SK-N-MC (cell line): ENCODE measurements at places on chromosomes 6 and 20.
A peak's percentile ranks its signal among the peaks of the same experiment; 100 is the strongest.

GRCh38 chr6:132081338-132081737 lies 130.2 kb upstream of the CCN2 start:
- DNase-seq: no peak

DNA sequence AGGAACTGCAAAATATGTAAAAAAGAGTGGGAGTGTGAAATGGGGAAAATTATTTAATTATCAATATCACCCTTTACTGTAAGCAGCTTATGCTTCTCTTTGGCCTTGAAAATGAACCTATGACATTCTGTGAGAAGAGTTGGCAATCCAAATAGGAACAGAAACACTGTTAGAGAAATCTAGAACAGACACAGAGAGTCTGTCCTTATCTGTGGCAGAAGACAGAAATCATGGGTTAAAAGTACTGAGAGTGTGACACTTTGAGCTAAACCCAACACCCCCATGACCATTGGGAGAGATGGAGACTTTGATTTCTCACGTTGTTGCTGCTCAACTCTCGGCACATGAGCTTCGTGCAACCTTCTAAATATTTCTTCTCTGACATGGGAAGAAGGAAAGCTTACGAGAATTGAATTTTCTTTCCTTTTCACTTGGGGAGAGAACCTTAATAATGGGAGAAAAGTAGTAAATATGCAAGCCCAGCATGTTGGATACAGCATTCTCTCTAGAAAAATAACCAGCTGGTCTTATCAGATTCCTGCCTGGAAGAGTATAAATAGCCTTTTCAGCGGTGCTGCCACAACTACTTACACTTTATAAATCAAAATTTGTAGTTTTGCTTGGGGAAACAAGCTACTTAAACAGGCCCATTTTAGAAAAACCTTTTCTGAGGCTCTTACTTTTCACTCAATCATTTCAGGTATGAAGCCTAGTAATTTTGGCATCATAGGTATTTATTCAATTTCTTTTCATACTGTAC lies 49.4 kb upstream of the NOX3 start:
- no peak for DNase-seq

DNA sequence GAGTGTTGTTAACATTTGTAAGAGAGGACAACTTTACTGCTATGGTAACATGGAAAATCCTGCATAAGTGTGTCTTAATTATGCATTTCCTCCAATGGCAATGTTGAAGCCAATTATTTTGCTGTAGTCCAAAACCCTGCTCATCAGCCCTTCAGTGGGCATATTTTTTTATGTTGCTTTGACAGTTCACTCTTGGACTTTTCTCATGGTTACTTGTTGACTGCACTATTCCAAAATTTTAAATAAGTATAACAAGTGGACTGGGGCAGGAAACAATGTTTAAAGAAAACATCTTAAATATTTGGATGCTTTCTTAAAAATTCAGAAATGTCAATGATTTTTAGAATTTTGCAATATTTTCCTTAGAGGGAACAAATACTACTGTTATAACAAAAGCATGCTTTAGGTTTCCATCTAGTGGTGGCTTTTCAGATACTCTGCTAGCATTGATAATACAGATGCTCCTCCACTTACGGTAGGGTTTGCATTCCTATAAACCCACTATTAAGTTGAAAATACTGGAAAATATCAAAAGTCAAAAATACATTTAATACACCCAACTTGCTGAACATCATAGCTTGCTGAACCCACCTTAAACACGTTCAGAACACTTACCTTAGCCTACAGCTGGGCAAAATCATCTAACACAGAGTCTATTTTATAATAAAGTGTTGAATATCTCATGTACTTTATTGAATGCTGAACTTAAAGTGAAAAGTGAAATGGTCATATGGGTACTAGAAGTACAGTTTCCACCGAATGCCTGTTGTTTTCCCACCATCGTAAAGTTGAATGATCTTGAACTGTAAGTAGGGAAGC lies 86.4 kb downstream of the ADGRG6 start:
- DNase-seq: peak; percentile 61

GRCh38 chr20:2088891-2089290 lies 12.7 kb upstream of the STK35 start:
- DNase-seq: no peak

DNA sequence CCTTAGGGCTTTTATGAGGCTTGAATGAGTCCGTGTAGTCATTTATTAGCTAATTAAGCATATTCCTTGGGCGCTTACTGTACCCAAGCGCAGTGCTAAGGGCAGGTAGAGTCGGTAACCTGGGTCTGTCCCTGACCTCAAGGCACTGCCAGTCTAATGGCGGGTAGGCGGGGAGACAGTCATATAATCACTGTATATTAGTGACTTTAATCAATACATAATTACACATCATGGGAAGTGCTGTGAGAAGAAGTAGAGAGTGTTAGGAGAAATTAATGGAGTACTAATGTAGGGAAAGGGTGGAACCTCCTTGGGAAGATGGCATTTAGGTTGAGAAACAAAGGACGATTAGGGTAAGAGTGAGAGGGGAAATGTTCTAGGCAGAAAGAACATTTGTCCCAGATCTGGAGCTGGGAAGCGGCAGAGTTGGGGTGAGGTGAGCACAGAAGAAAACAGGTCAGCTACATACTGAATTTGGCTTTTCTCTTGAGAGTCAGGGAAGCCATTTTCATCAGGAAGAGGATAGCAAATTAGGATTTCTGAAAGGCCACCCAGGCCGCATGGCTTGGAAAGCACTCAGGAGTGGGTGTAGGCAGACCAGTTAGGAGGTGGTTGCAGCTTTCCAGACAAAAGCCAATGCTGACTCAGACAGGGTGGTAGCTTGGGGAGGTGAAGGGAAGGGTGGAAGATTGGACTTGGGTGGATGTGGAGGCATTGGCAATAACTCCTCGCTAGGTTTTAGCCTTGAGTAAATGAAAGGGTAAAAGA lies 954 bp upstream of the BLCAP start:
- no peak for DNase-seq

GRCh38 chr20:45098103-45098773 lies 2.7 kb downstream of the KCNS1 start:
- no peak for DNase-seq

- DNase-seq: no peak
Measured at GRCh38 chr6:158439255-158439654, 120.6 kb upstream of the TMEM181 start.

DNA sequence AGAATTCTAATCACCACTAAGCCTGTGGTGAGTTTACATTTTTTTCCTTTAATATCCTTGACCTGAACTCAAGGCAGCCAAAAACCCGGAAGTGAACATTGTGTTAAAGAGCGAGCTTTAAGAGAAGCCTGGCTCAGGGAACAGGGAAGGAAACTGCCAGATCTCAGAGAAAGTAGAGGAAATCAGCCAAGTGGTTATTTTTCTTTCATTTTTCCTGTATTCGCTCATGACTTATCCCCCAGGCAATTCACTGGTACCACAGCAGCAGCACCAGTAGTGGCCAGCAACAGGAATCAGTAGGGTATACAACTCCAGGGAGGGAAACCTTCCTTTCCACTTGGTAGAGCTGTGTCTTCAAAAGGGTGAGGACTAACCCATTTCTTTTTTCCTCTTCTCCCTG lies 89.6 kb upstream of the HMGCLL1 start:
- DNase-seq: no peak

DNA sequence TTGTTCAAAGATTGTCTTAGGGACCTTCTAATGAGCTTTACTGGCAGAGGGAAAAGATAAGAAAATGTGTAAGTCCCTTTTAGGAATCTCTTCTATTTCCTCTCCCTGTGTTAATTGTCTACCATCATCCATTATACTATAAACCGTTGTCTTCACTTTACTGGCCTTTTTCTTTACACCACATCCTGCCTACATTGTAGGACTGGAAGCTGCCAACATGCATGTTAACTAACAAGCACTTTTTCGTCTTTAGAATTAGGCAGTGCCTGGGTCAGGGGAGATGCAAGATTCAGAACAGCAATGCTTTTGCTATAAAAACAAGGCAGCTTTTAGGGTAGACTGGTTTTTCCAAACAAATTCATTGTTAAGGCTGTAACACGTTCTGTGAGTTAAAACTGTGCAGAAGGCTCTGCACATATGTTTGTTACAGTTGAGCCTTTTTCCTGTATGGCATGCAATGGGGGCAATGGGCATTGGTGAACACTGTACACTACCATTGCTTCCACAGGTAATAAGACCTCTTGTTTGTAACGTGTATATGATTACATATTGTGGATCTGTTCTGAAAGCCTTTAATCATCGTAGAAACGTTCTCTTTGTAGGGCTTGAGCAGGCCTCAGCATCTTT lies 10.9 kb upstream of the PKIG start:
- DNase-seq: no peak

- no peak for DNase-seq
Measured at GRCh38 chr6:125207956-125208355, 54.4 kb downstream of the TPD52L1 start.

DNA sequence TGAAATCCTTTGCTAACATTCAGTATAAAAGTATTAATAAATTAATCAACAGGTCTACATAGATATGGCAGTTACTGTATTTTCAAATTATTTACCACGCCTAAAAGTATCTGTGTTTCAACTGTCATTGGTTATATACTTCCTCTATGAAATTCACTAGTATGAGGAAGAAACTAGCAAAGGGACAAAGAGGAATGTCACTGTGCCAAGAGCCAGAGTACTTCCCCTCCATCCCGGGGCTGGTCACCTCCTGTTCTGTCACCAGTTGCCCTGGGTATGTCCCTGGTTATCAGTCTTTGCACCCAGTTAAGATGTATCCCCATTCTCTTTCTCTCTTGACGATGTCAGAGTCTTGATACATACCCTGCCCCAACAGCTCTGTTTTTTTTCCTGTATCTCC lies 476.8 kb upstream of the SOX4 start:
- DNase-seq: no peak

DNA sequence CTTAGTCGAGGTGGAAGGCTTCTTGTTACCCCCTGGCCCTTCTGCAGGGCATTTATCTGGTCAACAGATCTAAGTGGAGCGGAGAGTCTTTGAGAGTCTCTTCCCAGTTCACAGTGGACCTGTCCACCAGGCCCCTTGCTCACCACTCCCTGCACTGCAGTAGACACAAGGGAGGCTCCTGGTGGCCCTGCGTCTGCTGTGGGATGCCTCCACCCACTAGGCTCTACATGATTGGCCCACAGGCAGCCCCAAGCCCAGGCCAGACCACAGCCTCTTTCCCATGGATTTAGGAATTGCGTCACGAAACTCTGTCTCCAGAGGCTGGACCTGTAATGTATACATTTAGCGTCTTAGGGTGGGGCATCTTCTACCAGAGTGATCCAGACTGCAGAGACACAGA lies 28.4 kb downstream of the TBC1D7 start:
- no peak for DNase-seq

- no peak for DNase-seq
Measured at GRCh38 chr20:33009214-33010132, 2.0 kb downstream of the BPIFB2 start.

DNA sequence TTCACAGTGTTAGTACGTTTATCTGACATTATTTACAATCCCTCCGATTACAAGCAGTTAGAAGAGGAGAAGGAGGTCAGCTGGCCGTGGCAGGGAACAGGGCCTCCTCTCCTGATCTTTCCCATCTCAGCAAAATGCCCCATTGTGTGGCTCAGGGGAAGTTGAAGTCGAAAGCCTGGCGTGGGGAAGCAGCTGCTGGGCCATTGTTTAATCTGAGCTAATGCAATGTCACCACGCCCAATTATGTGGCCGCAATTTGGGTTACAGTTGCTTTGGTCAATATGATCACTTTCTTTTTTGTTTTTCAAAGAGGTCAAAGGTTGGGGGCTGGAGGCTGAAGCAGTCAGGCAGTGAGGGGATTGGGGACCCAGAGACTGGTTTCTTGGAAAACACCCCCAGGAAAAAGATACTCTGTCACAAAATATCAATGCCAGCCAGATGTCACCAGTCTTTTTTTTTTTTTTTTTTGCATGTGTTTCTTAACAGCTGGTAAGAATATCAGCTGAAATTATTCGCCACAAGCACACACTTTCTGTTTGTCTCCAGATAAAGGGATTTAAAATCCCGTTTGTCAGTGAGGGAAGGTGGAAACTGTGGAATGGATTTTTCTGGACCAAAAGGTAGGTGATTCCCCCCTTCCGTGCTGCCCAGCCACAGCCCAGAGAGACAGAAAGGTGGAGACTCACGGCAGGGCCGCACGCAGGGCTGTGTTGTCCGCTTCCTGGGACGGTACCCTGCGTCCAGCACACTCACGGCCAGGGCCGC lies 24.6 kb downstream of the DLL1 start:
- no peak for DNase-seq

GRCh38 chr20:31548820-31549512 lies 34.7 kb downstream of the HM13 start:
- DNase-seq: no peak

DNA sequence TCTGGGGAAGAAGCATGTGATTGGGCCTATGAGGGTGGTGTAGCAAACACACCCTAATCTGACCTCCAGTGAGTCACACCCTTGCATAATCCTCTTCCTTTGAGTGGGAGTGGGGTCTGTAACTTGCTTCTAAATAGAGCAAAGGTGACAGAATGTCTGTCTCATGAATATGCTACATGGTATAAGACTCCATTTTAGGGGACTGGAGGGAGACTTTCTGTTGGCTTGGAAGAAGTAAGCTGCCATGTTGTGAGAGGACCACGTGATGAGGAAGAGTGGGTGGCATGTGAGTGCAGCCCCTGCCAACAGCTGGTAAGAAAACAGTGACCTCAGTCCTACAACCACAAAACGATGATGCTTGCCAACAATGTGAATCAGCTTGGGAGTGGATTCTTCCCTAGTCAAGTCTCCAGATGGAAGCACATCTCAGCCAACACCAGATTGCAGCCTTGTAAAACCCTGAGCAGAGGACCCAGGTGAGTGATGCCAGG lies 3.7 kb downstream of the AK9 start:
- DNase-seq: no peak

DNA sequence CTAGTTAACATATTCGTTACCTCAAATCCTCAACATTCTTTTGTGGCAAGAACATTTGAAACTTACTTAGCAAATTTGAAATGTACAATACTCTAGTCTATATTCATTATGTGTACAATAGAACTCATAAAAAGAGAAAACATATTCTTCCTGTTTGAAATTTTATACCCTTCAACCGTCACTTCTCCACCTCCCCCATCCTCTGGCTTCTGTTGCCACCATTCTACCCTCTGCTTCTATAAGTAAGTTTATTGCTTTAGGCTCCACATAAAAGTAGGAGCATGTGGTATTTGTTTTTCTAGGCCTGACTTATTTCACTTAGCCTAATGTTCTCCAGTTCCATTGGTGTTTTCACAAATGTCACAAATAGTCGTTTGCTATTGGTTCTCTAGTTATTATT lies 205.3 kb downstream of the TENT5A start:
- no peak for DNase-seq
